ENCODE measurements at places on chromosomes 6 and 20.

GRCh38 chr20:23048283-23049200 lies 930 bp downstream of the THBD start:
- DNase-seq, result no peak

DNA sequence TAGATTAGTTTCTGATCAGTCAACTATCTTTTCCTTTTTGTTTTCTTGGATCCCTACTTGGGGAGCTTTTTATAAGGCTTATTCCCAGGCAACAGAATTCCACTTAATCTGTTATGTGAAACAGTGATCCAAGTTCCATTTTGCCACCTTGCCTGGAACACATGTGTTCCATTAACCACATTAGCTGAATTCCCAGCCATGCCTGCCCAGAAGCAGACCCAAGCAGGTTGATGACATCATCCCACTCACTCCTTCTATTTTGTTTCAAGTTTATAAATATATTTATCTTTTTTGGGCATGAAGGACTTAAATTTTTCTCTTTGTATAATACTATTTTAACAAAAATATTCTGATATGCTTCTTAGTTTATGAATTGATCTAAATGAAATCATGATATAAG lies 587.4 kb downstream of the GRIK2 start:
- no peak for DNase-seq

DNA sequence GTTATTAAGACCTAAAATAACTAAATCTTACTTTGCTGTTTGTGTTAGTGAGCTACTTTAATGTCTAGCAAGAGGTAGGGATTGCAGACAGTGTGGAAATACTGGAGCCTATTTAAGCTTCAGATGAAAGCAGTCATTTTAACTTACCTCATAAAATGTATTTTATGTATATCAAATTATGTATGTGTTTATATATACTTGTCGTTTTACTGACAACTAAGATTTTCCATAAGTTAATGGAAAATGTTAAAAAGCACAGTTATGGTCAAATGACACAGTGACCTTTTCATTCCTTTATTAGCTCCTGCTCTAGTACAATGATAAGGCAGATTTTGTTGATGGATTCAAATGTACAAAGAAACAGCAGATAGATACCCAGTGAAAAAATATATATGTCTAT lies 34.6 kb downstream of the QKI start:
- DNase-seq, result no peak

DNA sequence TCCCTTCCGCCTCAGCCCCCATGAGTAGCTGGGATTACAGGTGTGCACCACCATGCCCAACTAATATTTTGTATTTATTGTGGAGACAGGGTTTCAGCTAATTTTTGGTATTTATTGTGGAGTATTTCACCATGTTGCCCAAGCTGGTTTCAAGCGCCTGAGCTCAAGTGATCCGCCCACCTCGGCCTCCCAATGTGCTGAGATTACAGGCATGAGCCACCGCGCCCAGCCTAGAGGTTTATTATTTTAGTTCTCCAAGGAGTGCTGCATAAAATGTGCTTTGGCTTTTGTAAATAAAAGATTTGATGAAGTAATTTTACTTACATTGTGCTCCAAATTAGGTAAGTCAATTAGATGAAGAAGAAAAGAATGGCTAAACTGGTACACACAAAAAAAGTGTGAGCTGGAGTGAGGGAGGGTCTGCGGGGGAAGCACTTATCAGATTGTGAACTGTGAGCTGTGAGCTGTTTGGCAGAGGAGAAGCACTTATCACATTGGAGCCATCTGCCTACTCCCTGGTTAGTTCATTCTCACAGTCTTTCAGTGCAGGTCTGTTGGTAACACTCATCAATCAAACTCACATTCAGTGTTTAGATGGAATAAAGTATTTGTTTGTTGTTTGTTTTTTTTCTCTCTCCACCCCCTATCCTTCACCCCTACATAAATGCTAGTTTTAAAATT lies 398.0 kb downstream of the EPHA7 start:
- no peak for DNase-seq

DNA sequence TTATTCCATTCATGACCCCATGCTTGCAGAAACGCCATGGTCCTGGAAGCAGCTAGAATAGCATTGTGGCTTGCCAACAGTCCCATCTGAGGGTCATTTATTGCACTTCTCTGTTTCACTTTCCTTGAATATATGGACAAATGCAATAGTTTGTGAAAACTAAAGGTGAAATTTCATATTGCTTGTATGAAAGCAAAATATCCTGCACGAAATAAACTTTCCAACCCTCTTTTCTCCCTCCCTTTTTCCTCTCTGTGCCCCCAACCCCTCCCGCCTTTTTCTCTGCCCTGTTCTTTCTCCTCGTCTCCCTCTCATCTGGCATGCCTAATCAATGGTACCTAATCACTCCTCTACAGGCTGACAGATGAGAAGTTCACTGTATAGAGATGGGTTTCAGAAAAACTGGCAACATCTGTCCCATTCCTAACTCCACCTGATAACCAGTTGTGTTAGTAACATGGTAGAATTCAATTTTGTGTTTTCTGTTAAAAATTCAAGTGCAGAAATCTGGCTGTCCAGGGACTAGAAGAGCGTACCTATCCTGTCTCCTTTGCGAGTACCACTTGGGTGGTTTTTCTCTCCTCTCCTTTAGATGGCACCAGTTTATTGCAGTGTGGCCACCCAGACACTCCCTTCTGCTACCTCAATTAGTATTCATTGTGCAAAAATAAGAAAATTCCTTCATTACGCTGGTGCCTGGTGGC lies 198.6 kb downstream of the FOXA2 start:
- DNase-seq, result no peak

DNA sequence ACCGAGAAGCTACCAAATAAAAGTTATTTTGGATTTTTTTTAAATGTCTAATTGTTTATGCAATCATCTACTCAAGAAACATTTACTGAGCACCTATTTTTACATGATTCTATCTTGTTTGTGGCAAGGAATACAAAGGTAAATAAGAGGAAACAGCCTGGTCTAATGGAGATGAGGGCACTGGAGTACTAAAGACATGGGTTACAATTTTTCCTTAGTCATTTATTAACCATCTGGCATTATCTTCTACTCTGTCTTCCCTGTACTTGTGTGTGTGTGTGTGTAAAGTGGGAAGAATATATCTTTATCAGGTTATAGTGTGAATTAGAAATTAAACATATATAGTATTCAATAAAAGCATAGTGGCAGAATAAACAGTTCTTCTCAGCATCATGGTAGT lies 455.5 kb upstream of the FLRT3 start:
- DNase-seq, result no peak

- no peak for DNase-seq
These were observed 10.2 kb upstream of the CHRNA4 start for GRCh38 chr20:63371291-63371865.
